ENCODE measurements at places on chromosomes 2 and 18. TPM values are rescaled to one million over a fixed set of nuclear protein-coding genes. Genes with fewer than 3 reads are reported as not detected.

GRCh38 chr2:4618141-4618540 is 914.8 kb downstream of the DCDC2C start:
- no peak overlapping the region for H3K4me3 ChIP-seq
- no peaks in the 10 kb centered on the region for H3K27me3 ChIP-seq
- no peak overlapping the region for H3K27ac ChIP-seq
- H3K36me3 ChIP-seq: no peaks in the 10 kb centered on the region
- no peaks in the 10 kb centered on the region for H3K4me1 ChIP-seq

DNA sequence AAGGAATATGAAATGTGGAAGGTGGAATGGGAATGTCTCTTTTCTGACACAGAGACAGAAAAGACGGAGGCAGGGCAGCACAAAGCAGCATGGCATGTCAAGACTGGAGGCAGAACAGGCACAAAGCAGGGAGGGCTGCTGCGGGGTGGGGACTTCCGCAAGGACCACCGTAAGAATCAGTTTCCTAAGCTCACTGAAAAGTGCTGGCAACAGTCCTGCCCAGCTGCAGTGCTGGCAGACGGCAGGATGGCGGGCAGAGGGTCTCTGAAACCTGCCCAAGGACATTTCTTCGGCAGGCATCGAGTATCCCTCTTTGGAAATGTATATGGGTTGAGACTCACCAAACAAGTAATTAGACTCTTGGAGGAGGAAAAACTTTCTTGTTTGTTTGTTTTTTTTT is 54.9 kb downstream of the FAM178B start:
- H3K4me1 ChIP-seq: peaks cover 19% of the 10 kb centered on the region
- H3K27me3 ChIP-seq: peaks cover 12% of the 10 kb centered on the region
- no peak overlapping the region for H3K4me3 ChIP-seq
- H3K36me3 ChIP-seq: no peaks in the 10 kb centered on the region

DNA sequence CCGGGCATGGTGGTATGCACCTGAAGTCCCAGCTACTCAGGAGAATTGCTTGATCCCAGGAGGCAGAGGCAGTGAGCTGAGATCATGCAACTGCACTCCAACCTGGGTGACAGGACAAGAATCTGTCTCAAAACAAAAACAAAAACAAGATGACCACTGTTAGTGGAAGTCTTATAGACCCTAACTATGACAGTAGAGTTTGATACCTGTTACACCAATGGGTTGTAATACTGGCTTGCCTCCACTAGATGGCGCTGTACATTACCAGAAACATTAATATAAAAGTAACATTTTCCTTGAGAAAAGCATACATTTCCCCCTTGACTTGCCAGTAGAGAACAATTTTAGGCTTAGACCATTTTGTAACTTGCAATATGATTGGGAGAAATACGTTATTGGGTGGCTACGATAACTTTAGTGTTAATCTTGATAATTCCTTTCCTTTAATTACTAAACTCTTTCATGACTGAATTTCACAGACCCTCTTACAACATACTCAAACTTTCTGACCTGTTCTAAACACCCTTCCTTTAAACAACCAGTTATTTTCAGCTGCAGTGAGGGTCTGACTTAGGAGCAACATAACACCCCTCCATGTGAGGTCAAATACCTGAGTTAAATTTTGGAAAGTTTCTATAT is 19.5 kb downstream of the SLC25A52 start:
- no peaks in the 10 kb centered on the region for H3K4me1 ChIP-seq
- H3K27me3 ChIP-seq: no peaks in the 10 kb centered on the region
- no peak for DNase-seq
- H3K36me3 ChIP-seq: no peaks in the 10 kb centered on the region
- H3K4me3 ChIP-seq: no peak overlapping the region

DNA sequence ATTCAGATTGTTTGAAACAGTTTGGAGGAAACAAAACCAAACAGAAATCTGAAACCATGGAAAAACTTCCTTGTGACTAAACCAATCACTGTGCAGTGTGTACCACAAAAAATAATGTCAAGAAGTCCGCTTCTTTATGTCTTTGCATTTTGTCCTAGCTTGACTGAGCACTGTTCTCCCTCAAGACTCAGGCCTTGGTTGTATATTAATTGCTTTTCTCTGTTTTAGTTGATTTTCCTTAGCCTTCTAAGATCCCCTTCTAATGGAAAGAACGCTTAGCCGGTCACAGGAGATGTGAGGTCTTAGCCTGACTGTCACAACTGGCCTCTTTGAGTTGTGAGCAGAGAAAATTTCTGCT is 56.6 kb downstream of the LCLAT1 start:
- no peaks in the 10 kb centered on the region for H3K4me1 ChIP-seq
- no peak overlapping the region for H3K4me3 ChIP-seq
- H3K36me3 ChIP-seq: no peaks in the 10 kb centered on the region
- no peak overlapping the region for H3K27ac ChIP-seq
- no peak for DNase-seq
- no peaks in the 10 kb centered on the region for H3K27me3 ChIP-seq

DNA sequence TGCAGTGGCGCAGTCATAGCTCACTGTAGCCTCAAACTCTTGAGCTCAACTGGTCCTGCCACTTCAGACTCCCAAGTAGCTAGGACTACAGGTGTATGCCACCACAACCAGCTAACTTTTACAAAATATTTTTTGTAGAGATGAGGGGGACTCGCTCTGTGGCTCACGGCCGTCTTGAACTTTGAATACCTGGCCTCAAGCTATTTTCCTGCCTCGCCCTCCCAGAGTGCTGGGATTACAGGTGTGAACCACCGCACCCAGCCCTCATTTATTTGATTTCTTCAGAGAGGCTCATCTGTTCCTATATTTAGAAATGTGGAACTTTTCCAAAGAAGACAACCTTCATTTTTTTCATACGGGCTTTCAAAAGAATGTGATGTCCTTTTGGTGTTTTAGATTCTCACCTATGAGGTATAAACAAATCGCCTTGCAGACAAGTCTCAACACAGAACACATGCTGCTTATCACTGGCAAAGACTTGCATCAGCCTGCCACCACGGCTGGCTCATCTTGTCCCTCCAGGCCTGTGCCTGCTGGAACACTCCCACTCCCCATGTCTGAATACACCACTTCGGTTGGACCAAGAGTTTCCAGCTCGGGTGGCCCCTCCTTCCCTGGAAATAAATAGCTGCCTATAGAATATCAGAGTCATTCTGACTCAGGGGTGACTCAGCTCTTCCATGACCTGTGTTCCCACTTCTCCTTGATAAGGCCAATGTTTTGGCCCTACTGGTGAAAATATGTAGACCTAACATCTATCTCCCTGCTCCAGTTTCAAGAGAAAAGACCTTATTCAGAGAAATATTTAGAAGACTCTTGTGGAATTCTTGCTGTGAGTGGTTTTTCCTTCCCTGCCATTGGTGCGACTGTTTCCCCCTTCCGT is 202.6 kb downstream of the TGIF1 start:
- no peaks in the 10 kb centered on the region for H3K27me3 ChIP-seq
- H3K36me3 ChIP-seq: no peaks in the 10 kb centered on the region
- no peak overlapping the region for H3K4me3 ChIP-seq

GRCh38 chr2:24793761-24794435 is 673 bp downstream of the CENPO start:
- no peak for DNase-seq
- peak overlapping the region; percentile 89 for H3K4me3 ChIP-seq
- H3K27me3 ChIP-seq: no peaks in the 10 kb centered on the region
- peaks cover 8% of the 10 kb centered on the region for H3K36me3 ChIP-seq
- peak overlapping the region; percentile 96 for H3K27ac ChIP-seq

GRCh38 chr2:134626781-134627180 is 92.0 kb downstream of the TMEM163 start:
- no peaks in the 10 kb centered on the region for H3K36me3 ChIP-seq
- no peak for DNase-seq
- H3K4me3 ChIP-seq: no peak overlapping the region
- no peaks in the 10 kb centered on the region for H3K4me1 ChIP-seq

DNA sequence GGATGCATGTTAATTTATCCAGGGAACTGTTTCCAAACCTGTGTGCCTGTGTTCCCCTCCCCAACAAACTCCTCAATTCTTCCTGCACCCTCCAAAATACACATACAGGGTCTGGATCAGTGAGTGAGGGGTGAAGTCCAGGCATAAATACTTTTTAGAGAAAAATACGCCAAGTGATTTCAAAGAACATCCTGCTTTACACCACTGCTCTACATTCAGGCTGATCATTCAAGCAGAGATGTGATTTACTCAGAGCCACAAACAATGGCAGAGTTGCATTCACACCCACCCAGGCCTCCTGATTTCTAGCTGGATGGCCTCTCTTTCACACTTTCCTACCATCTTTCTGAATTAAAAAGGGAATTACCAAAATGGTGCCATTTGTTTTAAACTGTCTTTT is 289.5 kb upstream of the SLC14A2 start:
- no peaks in the 10 kb centered on the region for H3K36me3 ChIP-seq
- H3K4me1 ChIP-seq: peaks cover 53% of the 10 kb centered on the region
- no peak overlapping the region for H3K27ac ChIP-seq
- no peak for DNase-seq
- H3K27me3 ChIP-seq: no peaks in the 10 kb centered on the region

CTAGE1 gene
- not detected for total RNA-seq

GRCh38 chr2:126228531-126228930 is 427.4 kb upstream of the GYPC start:
- DNase-seq: no peak
- no peak overlapping the region for H3K4me3 ChIP-seq
- no peaks in the 10 kb centered on the region for H3K27me3 ChIP-seq
- no peak overlapping the region for H3K27ac ChIP-seq
- no peaks in the 10 kb centered on the region for H3K36me3 ChIP-seq

SH3RF3 gene
- 14.8 TPM for total RNA-seq

DNA sequence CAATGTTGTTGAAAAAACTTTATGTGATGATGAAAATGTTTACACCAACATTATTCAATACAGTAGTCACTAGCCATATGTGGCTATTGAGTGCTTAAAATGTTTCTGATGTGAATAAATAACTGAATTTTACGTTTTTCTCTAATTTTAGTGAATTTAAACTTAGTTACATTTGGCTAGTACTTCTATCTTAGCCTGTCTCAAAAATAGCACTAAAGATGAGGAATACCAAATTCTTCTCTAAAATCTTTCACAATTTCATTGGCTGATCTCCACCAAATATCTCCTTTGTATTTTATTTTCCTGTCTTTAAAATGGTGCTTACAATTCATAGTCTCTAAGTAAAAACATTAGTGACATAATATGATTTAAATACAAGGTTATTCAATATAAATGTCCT is 83.7 kb upstream of the RND3 start:
- no peak overlapping the region for H3K4me3 ChIP-seq
- H3K4me1 ChIP-seq: peaks cover 38% of the 10 kb centered on the region
- DNase-seq: no peak
- peak overlapping the region; percentile 71 for H3K27ac ChIP-seq
- no peaks in the 10 kb centered on the region for H3K36me3 ChIP-seq

PKDCC gene
- 4.0 TPM for total RNA-seq

ANTXR1 gene
- 123 TPM for total RNA-seq

RND3 gene
- total RNA-seq: 298 TPM

DNA sequence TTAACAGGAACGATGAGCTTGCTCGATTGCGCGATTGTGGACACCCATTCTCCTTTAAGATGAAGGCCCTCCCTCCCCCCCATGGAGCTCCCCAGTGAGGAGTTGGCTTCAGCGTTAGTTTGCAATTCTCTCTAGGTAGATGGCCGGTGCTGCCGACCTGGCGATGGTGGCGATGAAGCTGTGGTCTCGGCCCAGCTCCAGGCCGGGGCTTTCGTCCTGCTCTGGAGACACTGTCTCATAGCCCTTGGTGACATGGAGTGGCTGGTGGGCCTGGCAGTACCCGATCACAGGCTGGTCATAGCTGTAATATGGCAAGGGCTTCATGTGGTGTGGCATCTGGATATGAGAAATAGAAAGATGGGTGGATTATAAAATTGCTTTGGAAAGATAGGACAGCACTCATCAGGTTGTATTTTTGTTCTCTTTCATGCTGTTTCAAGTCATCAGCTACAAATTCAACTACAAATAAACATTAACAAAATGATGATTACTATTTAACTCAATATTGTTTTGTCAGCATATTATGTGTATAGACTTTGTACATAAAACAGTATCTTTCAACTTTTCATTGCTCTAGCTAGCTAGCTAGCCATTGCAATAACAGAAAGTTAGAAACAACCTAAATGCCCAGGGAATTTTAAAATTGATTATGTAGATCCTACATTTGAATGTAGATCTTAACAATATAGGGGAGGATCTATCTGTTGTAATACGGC is 773.4 kb downstream of the LRRTM4 start:
- no peak overlapping the region for H3K4me3 ChIP-seq
- no peak overlapping the region for H3K27ac ChIP-seq
- H3K27me3 ChIP-seq: no peaks in the 10 kb centered on the region

GRCh38 chr18:58532972-58533371 is 95.9 kb downstream of the ALPK2 start:
- no peaks in the 10 kb centered on the region for H3K27me3 ChIP-seq
- DNase-seq: no peak
- H3K4me1 ChIP-seq: peaks cover 5% of the 10 kb centered on the region
- peaks cover 54% of the 10 kb centered on the region for H3K36me3 ChIP-seq
- H3K4me3 ChIP-seq: no peak overlapping the region

GRCh38 chr2:147538088-147538487 is 306.7 kb upstream of the ACVR2A start:
- H3K4me1 ChIP-seq: no peaks in the 10 kb centered on the region
- H3K36me3 ChIP-seq: no peaks in the 10 kb centered on the region
- DNase-seq: peak; percentile 52

KCNIP3 gene
- total RNA-seq: 0.29 TPM

NDC80 gene
- 2.2 TPM for total RNA-seq

POTEJ gene
- not detected for total RNA-seq

- DNase-seq: no peak
- no peaks in the 10 kb centered on the region for H3K27me3 ChIP-seq
- H3K4me1 ChIP-seq: peaks cover 9% of the 10 kb centered on the region
- no peak overlapping the region for H3K4me3 ChIP-seq
- H3K27ac ChIP-seq: no peak overlapping the region
- H3K36me3 ChIP-seq: peaks cover 44% of the 10 kb centered on the region
Measured at GRCh38 chr2:131142849-131143248, 37.7 kb downstream of the PLEKHB2 start.

DNA sequence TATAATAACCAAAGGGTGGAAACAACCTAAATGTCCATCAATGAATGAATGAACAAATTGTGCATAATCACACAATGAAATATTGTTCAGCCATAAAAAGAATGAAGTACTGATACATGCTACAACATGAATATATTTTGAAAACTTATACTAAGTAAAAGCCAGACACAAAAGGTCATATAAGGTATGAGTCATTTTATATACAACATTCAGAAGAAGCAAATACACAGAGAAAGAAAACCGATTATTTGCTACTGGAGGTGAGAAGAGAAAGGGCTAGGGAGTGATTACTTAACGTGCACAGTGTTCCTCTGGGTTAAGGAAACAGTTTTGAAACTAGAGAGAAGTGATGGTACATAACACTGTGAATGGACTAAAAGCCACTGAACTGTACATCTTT is 105.3 kb downstream of the GORASP2 start:
- peaks cover 8% of the 10 kb centered on the region for H3K36me3 ChIP-seq
- no peaks in the 10 kb centered on the region for H3K27me3 ChIP-seq
- no peak overlapping the region for H3K4me3 ChIP-seq
- DNase-seq: no peak
- H3K4me1 ChIP-seq: no peaks in the 10 kb centered on the region

Measured in osteoblast (primary cell).